ENCODE measurements at places on chromosomes 2 and 18. TPM values are rescaled to one million over a fixed set of nuclear protein-coding genes. Genes with fewer than 3 reads are reported as not detected.

DNA sequence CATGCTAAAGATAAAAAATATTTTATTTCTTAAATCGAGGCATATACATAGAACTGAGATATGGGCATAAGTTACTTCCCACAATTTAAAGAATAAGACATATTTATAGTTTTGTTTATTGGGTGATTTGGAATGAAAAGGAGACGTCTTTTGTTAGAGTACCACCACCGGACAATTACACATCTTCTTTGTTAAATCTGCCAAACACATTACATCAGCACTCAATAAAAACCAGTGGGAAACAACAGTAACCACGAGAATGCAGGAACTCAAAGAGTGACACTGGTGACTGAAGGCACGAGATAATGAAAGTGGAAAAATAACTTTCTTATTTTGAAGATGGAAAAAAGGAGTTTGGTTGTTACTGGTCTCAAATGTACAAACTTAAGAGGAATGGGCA is 92.6 kb upstream of the TFCP2L1 start:
- DNase-seq = no peak

DNA sequence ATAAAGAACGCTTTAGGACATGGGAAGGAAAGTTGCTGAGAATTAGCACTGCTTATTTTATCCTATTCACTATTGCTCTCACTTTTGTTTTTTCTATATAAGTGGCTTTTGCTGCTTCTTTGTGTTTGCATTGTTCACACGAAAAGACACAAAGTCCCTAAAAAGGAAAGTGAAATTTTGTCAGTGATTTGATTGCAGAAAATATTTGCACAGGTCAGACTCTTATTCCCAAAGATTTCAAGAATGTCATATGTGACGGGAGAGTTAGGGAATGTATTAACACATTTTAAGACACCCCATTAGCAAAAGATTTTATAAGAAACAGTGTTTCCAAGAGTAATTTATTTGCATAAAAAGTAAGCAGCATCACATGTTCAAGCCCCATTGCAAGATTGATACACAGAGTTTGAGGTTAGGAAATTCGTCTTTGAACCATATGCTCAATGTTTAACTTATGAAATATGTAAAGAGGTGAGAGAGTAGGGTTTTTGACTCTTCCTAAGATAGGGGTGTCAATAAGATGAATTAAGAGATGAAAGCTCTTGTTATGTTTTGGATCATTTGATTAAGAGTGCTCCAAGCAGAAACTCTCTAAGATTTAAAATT is 57.0 kb downstream of the CCDC102B start:
- no peak for DNase-seq

DNA sequence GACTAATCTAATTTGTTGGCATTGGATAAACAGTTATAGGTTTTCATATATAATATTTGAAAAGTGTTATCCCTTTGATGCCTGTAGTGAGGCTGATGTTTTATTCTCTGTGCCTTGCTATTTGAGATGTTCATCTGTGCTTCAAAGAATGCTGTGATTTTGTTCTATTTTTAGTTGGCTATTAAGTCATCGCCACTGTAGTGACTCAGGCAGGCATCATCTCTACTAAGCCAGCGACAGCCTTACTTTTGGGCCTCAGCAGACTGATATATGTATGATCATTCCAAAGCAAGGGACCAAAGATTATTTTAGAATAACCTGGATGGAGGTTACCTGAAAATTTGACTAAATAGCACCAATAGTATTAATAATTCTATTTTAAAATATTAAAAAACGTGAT is 1674.5 kb upstream of the NXPH2 start:
- DNase-seq = peak; percentile 31

DNA sequence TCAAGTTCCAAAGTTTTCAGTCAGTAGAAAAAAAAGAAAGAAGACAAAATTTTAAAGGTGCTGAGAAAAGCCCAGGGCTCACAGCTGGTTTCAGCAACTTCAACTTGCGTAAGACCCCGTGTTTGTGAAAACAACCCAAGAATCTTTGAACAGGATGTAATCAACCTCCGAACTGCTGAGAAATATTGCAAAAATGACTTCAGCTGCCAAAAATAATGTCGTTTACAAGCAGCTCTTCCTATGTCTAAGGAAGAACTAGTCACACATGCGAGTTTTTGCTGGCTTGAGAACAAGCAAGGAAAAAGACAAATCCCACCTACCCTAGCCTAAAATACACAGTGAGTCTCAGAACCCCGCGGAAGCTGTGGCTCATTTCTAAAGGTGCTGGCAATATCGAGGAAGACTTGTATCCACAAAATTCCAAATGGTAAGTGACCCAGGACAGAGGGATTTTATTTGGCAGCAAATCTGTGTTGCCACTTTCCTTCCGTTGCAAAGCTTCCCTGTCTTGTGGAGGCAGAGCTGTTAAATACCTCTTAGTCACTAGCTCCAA is 59.8 kb upstream of the SLC8A1 start:
- no peak for DNase-seq

DNA sequence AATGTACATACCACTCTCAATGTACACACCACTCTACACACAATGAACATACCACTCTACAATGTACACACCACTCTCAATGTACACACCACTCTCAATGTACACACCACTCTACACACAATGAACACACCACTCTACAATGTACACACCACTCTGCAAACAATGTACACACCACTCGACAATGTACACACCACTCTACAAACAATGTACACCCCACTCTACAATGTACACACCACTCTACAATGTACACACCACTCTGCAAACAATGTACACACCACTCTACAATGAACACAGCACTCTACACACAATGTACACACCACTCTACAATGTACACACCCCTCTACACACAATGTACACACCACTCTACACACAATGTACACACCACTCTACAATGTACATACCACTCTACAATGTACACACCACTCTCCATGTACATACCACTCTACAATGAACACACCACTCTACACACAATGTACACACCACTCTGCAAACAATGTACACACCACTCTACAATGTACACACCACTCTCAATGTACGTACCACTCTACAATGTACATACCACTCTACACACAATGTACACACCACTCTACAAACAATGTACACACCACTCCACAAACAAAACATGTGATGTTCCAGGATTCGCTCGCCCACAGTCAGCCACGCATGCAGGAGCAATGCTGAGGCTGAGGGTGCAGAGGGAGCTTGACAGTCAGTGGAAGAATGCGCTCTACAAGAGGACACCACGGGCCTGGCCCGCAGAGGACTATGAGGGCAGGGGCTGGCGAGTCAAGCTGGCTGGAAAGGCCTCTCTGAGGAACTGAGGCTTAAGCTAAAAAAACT is 118.2 kb downstream of the HDAC4 start:
- no peak for DNase-seq

The RAD51AP2 gene
- 0.13 TPM for total RNA-seq

GRCh38 chr18:62634979-62635630 is 80.2 kb upstream of the PHLPP1 start:
- peak; percentile 89 for DNase-seq

DNA sequence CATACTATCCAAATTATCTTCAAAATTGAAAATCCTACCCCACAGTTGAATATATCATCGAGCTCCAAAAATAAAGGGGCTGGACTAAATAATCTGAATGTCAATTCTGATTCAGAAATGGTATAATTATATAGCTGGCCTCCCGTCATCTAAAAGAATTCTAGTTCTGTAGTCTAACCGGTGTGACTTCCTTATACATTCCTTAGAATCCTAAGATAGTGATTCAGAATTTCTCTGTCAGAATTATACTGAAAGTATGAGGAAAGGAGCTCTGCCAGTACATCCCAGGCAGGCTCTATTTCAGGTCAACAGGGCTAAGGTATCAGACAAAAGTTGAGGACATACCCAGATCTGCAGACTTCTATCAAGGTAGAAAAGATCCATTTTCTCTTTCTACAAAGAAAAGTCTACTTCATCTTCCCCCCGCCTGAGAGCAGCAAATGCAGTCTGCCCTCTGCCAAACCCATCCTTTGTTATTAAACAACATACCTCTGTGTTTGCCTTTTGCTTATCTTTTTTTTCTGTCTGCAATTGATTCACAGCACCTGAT is 128.5 kb downstream of the METTL4 start:
- peak; percentile 77 for DNase-seq

DNA sequence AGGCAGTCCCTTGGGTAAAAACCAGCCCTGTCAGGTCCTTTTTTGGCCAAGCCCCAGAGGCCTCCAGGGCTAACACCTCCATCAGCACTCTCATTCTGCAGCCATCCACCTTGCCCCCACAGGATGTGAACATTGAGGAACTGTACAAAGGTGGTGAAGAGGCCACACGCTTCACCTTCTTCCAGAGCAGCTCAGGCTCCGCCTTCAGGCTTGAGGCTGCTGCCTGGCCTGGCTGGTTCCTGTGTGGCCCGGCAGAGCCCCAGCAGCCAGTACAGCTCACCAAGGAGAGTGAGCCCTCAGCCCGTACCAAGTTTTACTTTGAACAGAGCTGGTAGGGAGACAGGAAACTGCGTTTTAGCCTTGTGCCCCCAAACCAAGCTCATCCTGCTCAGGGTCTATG is 7.3 kb downstream of the IL1F10 start:
- DNase-seq = peak; percentile 21

GRCh38 chr2:67839668-67840067 is 223.1 kb downstream of the C1D start:
- no peak for DNase-seq

GRCh38 chr2:100615471-100615870 is 52.7 kb downstream of the PDCL3 start:
- DNase-seq = no peak

DNA sequence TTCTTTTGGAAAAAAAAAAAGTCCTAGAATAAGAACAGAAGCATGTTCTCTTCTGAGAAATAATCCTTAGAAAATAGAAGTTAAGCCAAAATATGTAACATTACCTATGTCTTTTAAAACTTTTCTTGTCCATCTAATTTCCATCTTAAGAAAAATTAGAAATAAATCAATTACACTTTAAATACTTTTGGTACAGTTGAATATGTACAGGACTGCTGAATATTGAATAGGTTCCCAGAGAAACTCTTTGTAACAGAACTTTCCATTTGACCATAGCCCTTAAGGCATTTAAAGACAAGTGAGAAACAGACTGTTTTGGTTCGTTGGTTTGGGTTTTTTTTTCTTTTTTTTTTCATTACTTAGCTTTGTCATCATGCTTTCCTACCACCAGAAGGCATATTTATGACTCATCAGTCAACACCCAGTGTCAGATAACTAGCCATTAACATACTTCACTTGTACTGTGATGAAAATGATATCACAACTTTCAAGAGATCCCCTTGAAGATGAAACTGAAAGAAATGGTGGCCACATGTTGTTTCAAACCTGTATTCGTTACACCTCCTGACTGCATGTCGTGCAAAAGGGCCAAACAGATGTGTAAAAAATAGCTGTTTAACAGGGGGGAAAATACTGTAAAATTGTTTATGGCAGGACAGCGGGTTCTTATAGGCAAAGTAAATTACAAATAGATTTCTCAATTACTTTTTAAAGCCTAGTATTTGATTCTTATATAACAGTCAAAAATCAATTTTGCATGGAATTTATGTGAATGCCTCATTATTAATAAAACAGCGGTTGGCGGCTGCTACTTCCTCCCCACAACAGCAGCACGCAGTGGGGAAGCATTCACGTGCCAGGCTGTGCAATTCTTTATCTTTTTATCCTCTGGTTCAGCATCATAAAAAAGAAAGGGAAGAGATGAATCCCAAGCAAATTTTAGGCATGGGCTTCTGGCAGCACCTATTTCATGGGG is 280.7 kb upstream of the HNRNPA3 start:
- DNase-seq = peak; percentile 44

GRCh38 chr2:234686088-234686890 is 189.4 kb upstream of the ARL4C start:
- DNase-seq = peak; percentile 80

The LIMS3 gene
- not detected for total RNA-seq

- DNase-seq = no peak
These were observed 342.9 kb downstream of the PARD3B start for GRCh38 chr2:204888222-204888621.

- DNase-seq = no peak
These were observed 187.8 kb upstream of the SIX3 start for GRCh38 chr2:44753552-44754285.

DNA sequence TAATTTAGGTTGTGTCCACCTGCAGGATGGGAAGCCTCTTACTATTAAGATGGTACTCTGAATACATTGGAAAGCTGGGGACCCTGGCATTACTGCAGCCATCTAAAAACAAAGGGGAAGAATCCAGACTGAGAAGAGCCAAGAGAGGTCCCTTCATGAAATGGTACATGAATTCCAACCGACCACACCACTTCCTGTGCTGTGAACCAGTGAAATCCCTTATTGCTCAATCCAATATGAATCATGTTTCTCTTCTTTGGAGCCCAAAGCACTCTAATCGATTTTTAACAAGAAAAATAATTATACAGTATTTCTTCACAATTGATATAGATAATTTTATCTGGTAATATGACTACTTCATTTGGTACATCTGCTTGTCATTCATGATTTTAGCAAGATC is 479.7 kb upstream of the RAB6C start:
- DNase-seq = peak; percentile 48

DNA sequence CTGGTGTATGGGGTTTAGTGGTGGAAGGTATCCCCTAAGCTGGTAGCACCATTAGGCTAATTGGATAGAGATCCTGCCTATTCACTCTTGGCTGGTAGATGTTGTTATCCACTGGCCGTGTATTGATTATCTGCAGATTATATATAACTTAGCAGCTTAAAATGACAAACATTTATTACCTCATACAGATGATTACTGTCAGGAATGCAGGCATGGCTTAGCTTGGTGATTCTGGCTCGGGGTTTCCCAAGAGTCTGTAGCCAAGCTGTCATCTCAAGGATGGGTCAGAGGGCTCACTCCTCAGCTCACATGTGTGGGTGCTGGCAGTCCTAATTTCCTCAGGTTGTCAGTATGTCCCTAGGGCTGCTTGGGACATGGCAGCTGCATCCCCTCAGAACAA is 465.8 kb downstream of the PARD3B start:
- DNase-seq = no peak

The UNC50 gene
- total RNA-seq = 52.9 TPM

GRCh38 chr2:170217778-170218251 is 39.9 kb downstream of the MYO3B start:
- DNase-seq = no peak

GRCh38 chr2:209840434-209840833 is 68.8 kb downstream of the UNC80 start:
- DNase-seq = no peak
